ENCODE measurements at places on chromosomes 1 and 21. TPM values are rescaled to one million over a fixed set of nuclear protein-coding genes. Genes with fewer than 3 reads are reported as not detected.

GRCh38 chr1:192522673-192523072 is 52.9 kb upstream of the RGS1 start:
- no peak for DNase-seq

GRCh38 chr21:17371450-17371849 is 141.4 kb upstream of the CXADR start:
- DNase-seq, result no peak

DNA sequence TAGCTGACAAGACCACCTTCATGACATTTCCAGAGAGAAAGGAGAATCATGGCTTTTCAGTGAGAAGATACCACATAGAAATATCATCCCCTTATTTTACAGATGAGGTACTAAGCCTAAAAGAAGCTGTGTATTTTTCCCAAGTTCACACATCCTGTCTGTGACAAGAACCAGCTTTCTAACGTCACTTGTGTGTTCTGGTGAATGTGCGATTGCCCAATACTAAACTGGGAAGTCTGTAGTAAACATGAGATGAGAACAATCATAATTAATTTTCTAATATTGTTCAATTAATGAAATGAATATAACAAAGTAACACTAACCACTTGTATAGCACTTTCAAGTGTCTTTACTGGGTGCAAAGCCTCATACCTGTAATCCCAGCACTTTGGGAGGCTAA is 46.0 kb downstream of the PTGER3 start:
- DNase-seq, result no peak

Gene SLC30A2
- total RNA-seq, result 0.51 TPM

Gene VANGL2
- total RNA-seq, result 1.5 TPM

Data from HT-29 (cell line).